MG63 (cell line): ENCODE measurements at places on chromosomes 4 and X.

DNA sequence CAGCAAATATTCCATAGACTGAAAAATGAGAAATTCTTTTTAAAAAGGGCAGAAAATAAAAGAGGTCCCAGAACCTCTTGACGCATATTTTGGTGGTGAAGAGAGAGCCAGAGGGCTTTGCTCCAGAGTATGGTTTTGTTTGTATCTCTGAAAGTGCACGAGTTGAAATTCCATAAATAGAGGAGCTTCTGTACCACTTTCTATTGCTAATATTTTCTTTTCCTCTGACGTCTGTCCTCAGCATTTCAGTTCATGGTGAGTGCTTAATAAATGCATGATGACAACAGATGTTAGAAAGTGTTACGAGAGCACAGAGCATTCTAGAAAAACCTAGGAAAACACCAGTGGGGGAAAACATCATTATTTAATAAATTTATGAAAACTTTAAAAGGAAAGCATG is 145.6 kb downstream of the AMELX start:
- no peak for DNase-seq

DNA sequence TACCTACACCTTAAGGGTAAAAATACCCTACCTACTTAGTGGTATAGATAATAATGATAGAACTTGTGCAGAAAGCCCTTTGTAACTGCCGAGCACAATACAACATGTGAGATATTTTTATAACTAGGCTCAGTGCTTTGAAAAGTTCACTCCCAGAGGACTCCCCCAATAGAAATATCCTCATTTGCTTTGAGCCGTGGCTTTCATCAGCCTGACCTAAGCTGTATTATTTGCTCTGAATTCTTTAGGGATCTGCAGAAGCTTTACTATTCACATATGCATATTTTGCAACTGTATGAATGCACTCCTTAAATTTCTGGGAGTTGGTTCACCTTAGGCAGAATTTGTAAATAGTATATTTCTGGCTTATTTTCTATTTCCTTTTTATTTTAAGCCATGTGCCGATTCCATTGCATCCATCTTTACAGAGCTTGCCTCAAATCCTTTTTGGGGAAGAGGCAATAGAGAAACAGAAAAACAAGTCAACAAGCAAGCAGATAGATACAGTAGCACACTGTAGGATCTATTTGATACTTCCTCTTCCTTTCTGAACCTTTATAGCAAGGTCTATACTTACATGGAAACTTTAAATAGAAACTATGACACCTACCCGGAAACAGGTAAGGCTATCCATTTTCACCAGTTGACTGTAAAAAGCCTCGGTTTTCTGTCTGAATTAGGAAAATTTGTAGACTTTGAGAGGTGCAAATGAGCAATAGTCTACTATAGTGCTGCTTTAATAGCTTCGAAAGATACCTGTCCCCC is 242.5 kb upstream of the VCX3A start:
- DNase-seq = no peak

GRCh38 chr4:133147286-133147821 is 1.7 kb upstream of the PCDH10 start:
- no peak for DNase-seq

DNA sequence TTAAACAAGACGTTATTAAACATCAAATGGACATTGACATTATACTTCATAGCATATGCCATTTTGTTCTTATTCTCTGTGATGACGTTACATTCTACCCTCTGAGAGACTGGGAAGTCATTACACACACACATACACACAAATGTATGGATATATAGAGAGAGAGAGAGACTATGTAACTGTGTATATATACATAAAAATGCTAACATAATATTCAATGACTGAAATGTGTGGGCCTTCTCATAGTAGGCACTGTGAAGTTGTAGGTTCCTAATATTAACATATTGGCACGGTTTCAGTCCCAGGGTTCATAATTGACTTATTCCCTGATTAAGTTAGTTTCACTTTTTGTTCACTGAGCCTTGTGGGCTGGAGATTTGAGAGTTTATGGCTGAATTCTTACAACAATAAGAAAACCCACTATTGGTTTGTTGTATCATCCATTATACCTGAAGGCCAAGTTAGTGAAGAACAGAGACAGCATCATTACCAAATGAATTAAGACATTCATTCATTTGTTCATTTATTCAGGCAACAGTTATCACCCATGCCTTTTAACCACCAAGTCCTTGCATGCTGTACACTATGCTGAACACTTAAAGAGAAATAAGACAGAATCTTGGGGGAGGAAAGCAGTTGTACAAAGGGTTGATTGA is 68.5 kb downstream of the GAB1 start:
- no peak for DNase-seq

- peak; percentile 2 for DNase-seq
These were observed at the start of gene ATOH1 for GRCh38 chr4:93828332-93828994. Gene ATOH1, plus strand, starts transcription at chr4:93828753. Its CDS starts 174 bp downstream, at chr4:93828927.

DNA sequence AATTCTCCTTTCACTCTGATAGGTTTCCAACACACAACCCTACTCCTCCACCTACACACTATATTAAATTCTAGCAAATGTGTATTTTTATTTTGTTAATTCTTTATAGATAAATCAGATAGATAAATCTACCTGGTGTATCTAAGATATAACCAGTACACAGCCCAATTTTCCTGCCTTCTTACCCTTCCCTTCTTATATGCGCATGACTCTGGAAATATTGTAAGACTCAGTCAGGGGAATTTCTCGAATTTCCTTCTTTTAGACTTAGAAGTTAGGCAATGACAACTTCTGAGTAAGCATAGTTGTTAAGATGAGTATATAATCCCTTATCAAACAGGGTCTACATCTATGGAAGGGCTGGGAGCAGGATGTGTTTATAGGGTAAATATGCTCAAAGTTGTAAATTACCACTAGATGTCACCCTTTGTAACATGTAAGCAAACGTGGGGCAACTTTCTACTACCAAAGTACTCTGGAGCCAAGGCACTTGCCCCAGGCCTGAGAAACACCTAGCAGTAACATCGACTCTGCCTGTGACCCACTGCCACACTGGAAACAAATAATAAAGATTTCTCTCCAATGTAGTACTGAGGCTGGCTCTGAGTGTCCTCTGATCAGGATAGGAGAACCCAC is 444.7 kb downstream of the IQCM start:
- peak; percentile 2 for DNase-seq

DNA sequence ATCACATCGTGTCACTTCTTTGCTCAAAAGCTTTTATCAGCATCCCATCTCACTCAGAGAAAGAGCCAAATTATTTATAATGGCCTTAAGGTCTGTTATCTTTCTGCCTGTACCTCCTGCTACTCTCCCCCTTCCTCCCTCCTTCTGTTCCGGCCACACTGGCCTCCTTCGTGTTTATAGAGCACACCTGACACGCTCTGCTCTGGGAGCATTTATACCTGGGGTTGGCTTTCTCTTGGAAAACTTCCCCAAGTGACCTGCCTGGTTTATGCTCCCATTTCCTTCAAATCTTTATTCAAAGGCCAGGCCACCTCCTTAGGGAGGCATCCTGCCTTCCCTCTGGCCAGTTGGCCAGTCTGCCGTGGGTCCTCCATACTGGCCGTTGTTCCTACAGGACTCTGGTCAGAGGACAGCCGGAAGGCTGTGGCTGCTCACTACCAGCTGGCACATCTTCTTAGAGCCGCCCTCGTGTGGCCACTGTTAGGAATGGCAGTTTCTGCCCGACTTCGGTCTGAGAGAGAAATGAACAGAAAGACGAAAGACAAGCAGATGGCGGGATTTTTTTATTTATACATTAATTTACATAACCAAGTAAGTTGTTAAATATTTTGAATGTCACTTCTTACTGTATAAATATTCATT is 80.2 kb upstream of the CBLL2 start:
- peak; percentile 52 for DNase-seq

- no peak for DNase-seq
These were observed 41.0 kb upstream of the UCP1 start for GRCh38 chr4:140609548-140610425.

DNA sequence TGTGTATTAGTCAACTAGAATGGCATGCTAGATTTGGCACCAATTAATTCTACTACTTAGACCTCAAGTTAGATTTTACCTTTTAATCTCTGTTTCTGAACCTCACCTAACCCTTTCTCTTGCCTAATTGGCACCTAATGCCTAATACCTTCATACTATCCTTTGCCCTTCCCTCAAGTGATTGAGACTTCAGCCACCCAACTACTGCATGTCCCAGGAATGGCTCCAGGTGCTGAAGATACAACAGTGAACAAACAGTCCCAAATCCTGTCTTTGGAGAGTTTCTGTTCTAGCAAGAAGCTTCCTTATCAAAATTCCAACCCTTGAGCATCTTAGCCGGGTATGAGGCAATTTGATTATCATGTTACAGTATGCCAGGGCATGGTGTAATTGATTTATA is 139.9 kb downstream of the CPE start:
- no peak for DNase-seq

DNA sequence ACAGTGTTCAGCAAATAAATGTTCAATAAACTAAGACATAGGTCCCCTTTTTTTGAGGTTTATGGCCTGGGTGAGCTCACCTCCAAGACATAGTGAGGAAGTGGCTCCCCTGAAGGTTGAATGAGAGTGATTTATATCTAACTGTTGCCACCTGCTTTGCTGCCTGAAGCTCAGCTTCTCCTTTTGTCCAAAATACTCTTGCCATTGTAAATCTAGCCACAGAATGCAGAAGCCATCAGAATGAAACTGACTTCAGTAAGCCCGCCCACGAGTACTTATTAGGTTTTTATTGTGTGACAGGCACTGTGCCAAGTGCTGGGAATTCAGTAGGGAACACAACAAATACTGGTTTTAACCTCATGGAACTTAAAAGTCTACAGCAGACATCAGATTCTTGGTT is 18.0 kb downstream of the SPINK2 start:
- DNase-seq = no peak

GRCh38 chr4:17066972-17067371 is 168.5 kb upstream of the LDB2 start:
- peak; percentile 81 for DNase-seq

GRCh38 chr4:18075823-18076433 is 54.4 kb upstream of the LCORL start:
- peak; percentile 4 for DNase-seq

DNA sequence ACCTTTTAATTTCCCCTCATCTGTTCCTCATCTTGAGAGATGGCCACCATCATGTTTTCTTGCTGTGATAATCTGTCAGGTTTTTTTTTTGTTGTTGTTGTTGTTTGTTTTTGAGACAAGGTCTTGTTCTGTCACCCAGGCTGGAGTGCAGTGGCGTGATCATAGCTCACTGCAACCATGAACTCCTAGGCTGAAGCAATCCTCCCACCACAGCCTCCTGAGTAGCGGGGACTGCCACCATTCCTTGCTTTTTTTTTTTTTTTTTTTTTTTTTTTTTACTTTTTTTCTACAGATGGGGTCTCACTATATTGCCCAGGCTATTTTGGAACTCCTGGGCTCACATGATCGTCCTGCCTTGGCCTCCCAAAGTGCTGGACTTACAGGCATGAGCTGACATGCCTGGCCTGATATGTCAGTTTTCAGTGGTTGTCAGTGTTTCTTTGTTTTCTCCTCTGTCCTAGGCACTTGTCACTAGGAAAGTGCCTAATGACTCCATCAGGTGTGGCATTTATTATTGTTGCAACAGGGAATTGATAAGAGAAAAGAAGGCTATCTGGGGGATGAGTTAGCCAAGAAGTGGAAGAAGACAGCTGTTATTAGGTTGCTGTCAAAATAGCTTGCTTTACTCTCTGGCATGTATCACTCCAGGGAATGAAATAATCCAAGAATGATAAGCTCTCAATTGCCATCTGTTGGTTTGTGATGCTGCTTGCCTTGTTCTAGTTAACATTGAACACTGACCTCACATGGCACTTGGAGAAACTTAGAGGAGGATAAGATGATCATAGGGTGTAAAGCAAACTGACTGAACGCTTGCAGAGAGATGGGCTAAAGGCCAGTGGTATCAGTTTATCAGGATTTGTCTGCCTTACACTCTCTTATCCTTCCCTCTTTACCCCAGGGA is 41.7 kb downstream of the TMEM164 start:
- DNase-seq = no peak

- DNase-seq = no peak
These were observed 97.1 kb upstream of the MAML3 start for GRCh38 chr4:140250989-140251552.

GRCh38 chrX:66002824-66003680 is 36.8 kb downstream of the VSIG4 start:
- no peak for DNase-seq

DNA sequence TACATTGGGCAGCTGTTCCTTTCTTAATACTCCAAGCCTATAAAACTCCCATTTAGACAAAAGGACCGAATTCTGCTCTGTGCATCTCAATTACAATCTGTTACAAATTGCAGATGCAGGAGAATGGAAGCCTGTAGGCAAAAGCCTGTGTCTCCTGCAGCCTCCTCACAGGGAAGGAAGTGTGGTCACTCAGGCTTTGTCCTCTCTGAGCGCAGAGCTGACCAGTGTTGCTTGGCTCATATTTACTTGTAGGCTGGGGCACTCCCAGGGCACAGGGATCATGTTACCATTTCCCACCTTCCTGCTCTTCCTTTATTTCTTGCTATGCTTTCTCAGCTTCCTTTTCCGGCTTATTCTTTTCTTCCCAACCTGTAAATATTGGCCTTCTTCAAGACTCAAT is 15.7 kb downstream of the SUPT20HL2 start:
- DNase-seq = no peak

GRCh38 chr4:101540336-101540735 is 193.0 kb upstream of the PPP3CA start:
- DNase-seq = no peak

DNA sequence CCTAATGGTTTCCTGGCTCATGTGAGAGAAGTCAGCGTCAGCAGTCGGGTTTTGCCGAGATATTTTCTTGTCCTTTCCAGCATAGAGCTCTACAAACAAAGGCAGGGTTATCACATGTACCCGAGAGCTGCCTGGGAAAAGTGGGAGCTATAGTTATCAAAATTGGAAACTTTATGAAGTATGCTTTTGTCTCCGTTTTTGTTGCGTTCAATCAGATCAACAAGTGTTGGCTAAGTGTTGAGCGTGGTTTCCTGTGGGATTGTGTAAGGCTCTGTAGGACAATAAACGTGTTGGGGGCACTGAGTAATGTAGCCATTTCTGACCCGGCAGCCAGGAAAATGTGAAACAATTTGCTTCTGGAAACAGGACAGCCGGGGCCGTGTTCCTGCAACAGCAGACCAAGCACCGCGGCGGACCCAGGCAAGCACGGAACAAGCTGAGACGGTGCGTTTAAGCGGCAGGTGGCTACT is at the start of gene BMX:
BMX (plus strand) TSS at position 311 of the 470 bp plus-strand sequence. CDS start 7,547 bp downstream, outside the sequence.
- no peak for DNase-seq

DNA sequence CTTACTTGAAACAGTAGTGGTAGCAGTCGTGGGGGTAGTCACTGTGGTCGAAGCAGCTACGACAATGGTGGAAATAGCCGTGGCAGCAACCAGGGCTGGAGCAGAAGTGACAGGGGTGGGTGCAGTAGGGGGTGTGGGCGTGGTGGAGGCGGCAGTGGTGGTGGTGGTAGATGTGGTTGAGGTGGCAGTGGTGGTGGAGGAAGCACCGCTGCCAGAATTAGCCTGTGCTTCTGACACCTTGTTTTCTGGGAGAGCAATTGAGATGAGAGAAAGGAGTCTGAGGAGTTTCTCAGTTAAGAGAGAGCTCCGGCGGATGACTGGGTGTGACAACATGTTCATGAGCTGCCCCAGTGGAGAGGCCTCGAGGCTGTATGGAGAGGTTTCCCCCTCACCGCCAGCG is 113.5 kb upstream of the HSD17B10 start:
- no peak for DNase-seq
